ENCODE measurements at places on chromosomes 3 and 15.

- DNase-seq, result no peak
Observed at GRCh38 chr3:17941766-17942165, 199.3 kb upstream of the TBC1D5 start.

GRCh38 chr15:61467823-61468222 is 238.7 kb upstream of the RORA start:
- DNase-seq, result no peak

GRCh38 chr15:56690733-56691132 is 42.6 kb downstream of the ZNF280D start:
- no peak for DNase-seq

- no peak for DNase-seq
Observed at GRCh38 chr15:79674124-79674465, 222.7 kb downstream of the MTHFS start.

DNA sequence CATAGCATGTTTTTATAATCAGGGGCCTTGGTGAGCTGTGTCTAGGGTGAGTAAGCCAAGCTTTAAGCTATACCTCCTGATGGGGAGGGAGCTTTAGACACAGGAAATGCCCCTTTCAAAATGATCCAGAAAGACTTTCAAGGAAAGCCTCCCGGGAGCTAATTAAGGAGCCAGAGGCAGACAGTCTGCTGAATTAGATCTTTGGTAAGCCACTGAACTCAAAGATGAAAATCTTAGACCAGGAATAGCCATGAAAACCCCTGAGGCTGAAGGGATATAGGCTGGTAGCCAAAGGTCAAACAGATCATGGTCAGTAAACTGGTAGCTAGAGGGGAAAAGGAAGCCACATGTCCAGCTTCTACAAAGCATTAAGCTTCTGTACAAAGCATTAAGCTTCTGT is 42.7 kb upstream of the GAP43 start:
- no peak for DNase-seq

GRCh38 chr15:39850436-39850835 is 67.8 kb upstream of the FSIP1 start:
- DNase-seq, result no peak

DNA sequence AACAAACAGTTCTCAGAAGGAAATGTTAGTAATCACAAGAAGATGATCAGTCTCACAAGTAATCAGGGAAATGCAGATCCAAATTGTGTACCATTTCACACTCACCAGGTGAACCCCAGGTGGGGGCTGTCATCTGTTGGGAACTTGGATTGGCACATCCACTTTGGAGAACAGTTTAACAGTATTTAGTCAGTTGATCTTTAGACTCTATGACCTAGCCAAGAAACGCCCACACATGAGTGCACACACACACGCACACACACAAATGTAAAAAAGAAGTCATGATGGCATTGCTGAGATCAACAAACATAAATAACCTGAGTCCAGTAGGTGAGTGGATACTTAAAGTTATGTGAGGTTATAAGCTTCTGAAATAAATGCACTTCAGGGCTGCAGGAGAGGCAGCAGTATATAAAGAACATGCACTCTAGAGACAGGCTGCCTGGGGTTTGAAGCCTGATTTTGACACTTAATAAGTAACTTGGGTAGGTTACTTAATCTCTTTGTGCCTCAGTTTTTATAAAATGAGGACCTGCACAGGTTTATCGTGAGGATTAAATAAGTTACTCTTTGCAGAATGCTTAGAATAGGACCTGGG is 17.7 kb downstream of the ACVR2B start:
- DNase-seq, result no peak

- no peak for DNase-seq
Observed at GRCh38 chr15:61997786-61998185, 62.5 kb downstream of the VPS13C start.

GRCh38 chr3:186121968-186122367 is 13.1 kb upstream of the ETV5 start:
- no peak for DNase-seq

DNA sequence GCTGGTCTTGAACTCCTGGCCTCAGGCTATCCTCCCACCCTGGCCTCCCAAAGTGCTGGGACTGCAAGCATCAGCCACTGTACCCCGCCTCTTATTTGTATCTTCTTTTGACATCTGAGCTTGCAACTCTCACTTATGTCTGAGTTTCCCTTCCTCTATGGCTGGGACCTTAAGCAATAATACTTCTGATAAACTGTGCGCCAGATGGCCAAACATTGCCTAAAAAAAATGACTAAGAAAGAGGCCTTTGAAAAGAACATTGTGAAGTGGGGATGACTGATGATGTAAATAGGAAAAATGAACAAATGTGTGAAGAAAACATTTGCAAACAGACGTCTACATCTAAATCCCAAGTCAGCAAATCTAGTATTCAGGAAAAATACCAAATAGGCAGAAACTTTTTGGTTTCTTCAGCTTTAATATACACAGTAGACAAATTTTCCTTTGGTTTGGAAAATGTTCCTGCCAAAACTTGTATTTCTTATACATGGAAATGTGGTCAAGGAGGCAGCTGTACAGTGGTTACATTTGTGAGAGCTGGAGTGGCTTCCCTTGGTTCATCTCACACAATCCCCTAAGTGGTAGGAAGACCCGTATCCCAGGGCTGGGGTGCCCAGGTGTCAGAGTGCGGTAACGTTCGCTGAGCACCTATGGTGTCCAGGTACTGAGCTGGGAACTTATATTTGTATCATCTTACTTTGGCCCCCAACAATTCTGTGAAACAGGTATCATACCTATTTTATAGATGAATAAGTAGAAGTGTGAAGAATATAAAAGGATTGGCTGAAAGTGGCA is 11.6 kb upstream of the TFRC start:
- no peak for DNase-seq

DNA sequence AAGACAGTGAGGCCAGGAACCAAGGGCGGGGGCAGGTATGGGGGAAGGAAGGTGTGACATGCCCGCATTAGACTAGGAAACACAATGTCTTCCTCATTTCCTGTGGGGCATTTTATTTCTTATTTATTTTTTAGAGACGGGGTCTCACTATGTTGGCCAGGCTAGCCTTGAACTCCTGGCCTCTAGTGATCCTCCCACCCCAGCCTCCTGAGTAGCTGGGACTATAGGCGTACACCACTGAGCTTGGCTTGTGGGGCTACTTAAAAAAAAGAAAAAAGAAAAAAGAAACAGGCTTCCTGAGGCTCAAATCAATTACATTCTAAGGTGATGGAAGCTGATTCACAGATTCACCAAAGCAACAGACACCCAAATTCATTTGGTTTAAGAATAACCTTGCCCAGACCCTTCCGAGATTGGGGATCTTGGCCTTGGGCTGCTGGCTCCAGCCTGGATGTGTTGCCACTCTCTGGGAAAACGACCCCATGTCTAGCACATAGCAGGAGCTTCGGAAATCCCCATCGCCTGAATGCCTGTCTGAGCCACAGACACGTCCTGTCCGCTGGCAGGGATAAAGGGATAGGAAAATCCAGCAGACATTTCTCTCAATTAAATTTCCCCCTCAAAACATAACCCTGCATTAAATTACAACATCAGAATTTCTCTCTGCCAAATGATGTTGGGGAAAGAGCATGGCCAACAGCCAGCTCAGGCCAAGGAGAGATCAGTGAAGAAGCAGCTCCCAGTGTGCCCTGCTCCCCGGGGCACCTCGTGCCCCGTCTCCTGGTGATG is 13.0 kb downstream of the CPN2 start:
- DNase-seq, result no peak

GRCh38 chr3:148873270-148873927 is 8.3 kb downstream of the CPA3 start:
- DNase-seq, result no peak

DNA sequence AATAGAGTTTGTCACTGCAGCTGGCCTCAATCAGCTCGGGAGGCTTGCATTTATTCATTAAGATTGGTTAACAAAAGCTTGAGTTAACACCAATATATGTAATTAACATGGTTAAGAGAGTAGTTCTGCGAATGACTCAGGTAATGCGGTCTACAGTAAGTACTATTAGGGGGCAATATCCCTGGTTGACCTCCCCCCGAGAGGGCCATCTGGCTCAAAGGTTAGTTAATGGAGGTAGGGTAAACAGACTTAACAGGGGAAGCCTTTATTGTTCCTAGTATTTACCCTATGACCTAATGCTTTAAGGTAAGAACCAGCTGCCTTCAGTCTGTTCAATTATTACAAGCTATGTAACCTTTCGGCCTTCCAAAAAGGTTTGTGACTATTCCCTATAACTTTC is 403.3 kb upstream of the SGO1 start:
- DNase-seq, result no peak

DNA sequence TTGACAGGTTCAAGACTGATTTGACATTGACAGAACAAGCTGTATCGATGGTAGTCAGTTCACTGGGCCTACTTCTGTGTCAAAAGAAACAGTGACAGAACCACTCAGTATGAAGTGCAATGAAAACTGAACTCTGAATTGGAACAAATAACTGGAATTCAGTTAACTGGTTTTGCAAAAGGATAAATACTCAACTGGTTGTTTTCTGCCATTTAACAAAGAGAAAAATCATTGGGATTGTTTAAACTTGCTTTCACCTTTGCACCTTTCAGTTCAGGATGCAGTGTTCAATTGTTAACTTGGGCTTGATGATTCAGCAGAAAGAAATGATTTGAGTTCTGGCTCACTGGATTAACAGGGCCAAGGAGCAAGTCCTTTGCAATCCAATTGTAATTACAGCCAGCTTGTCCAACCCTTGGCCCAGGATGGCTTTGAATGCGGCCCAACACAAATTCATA is 4.9 kb downstream of the BTD start:
- DNase-seq, result no peak
